Stimulated activated CD4-positive, alpha-beta T cell treated with anti-CD3 and anti-CD28 coated beads, Interleukin-2, amount 100 ng/mL, for 24 hours (primary cell): ENCODE measurements at places on chromosomes 1 and 21.
A peak's percentile ranks its signal among the peaks of the same experiment; 100 is the strongest.

DNA sequence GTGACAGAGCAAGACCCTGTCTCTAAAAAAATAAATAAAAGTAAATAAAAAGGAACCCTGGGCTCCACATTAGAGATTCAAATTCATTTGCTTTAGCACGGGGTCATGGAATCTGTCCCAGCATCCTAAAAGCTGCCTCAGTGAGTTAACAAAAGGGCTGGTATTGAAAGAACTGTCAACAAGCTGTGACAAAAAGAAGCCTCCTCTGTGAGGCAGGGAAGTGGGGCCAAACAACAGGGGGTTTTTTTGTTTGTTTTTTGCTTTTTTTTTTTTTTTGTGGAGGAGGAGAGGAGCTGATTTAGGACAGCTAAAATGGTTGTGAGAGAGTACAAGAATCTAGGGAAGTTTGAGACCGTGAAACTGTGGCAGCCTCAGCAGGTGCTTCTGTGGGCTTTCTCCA is 115.7 kb downstream of the LIPI start:
- no peak for DNase-seq

- DNase-seq: no peak
Measured at GRCh38 chr21:33618407-33618806, 23.1 kb downstream of the CRYZL1 start.

- no peak for DNase-seq
Measured at GRCh38 chr1:67614511-67614934, 70.5 kb upstream of the GADD45A start.

GRCh38 chr1:118960026-118960561 is 28.0 kb downstream of the TBX15 start:
- DNase-seq: no peak

GRCh38 chr1:193457676-193458075 is 271.3 kb upstream of the B3GALT2 start:
- no peak for DNase-seq

DNA sequence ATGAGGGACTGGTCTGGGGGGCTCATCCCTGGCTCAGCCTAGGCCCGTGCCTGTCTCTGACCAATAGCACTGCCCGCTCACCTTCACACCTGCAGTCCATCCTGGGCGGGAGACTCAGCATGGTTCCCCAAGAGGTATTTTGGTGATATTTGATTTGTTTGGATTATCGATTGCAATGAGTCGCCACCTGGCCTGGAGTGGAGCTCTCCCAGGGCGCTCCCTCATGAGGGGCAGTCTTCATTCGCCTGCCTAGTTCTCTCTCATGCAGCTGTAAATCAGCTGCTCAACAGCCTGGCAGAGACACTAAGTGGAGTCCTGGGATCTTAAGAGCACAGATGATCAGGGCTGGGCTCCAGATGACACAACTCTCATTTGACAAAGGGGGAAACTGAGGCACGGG is 90.1 kb upstream of the ACTL8 start:
- DNase-seq: no peak

GRCh38 chr1:36040238-36040637 is 43.7 kb upstream of the TEKT2 start:
- DNase-seq: no peak

DNA sequence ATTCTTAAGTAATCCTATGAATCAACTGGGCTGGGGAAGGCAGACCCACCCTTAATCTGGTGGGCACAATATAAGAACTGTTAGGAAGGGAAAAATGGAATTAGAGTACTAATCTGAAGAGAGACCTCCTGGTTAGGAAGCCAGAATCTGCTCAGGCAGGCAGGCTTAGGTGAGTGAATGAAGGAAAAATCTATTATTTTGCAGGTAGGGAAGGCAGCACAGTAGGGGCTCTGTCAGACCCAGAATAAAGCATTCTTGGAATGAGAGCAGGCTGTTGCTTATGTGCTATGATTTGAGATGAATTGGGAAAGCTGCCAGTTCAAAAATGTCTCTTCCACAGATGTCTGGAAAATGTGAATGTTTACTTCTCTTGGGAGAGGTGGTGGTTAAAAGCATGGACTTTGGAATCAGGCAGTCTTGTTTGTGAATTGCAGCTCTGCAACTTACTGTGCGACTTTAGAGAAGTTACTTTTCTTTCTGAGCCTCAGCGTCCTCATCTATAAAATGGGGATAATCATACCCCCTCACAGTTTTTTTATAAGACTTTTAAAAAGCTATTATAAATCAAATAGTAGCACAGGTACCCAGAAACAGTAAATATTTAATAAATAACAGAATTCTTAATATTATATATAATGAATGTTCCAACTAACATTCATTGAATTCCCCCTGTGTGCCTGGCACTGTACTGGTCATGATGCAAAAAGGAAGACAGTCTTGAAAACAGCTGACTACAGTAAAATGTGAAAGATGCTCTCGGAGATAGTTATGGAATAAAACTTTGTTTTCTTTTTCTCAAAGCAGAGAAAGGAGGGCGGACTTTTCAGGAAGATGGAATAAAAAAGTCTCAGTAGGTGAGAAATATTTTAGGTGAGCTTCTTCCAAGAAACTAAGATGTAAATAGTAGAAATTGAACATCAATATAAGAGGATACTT is 15.3 kb upstream of the ZNF644 start:
- no peak for DNase-seq

- no peak for DNase-seq
Measured at GRCh38 chr1:58456470-58456869, 90.1 kb downstream of the OMA1 start.

DNA sequence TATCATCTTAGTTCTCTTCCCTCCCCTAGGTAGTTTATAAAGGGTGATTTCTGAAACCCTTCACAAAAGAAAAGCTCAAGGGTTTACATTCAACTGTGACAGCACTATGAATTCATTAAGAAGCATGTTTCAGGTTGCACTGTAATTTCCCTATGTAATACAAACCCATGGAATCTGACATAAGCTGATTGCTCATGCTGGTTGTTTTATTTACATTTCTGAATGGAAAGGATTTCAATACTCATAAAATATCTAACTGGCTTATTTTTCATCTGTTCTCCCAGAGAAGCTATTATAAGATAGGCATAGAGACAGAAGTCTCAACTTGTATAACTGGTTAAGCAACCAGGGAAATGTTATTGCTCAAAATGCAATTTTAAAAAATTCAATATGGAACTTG is 20.5 kb downstream of the WNT2B start:
- DNase-seq: no peak

DNA sequence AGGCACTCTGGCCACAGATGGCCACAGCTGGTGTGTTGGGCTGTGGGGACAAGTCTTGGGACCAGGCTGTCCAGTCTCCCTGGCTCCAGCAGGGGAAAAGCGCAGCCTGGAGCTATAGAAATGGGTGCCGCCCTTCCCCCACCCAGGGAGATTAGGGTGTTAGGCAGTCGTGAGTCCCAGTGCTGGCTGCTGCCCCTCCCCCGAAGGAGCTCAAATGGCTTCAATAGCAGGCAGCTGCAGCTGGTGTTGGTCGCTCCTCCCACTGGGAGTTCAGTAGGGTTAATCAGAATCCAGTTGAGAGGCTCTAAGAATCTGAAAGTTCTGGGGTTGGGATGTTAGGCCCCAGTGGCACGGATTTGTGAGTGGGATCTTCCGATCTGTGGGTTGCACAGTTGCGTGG is 595.6 kb upstream of the PKN2 start:
- no peak for DNase-seq

DNA sequence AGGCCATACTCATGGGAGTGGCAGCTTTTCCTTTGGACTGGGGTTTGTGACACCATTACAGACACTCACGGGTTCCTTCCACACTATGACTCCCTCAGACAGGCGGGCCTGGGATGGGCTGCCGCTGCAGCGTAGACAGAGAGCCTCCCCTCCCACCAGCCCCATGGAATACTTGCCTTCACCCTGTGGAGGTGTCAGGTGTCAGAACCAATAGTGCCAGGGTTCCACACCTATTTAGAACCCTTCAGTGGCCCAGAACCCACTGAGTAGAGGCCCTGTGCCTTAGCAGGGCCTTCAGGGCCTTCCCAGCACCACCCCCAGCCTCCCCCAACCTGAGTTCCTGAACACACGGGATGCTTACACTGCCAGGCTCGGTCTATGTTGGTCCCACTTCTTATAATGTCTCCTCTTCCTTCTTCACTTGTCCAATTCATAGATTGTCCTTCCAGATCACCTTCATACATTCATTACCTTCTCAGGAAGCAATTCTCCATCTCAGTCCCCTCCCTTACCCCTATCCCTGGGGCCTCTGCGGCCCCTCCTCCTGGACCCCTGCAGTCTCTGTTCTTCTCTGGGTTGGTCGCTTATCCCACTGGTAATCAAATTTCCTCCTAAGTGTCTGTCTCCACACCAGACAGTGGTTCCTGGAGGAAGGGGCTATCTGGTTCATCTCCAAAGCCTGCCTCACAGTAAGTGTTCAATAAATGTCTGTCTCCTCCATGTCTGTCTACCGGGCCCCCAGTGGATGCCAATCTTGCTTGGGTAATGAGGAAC is 1.4 kb upstream of the RHBG start:
- no peak for DNase-seq

DNA sequence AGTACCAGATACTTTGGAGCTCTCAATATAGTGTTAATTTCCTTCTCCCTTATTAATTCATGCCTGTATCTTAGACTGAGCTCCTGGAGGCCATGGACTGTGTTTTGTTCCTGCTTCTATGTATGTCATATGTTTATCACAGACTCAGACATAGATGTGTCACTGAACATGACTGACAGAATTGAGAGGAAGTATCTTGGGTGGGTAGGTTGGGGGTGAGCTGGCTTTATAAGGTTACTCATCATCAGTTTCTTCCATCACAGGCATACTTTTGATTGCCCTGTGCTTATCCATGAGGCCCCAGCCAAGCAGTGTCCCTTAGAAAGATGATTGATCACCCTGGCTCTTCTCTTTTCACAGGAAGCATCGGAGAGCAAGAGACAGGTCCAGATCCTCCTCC is 5.6 kb upstream of the SH3D21 start:
- DNase-seq: peak; percentile 38

- DNase-seq: no peak
Measured at GRCh38 chr1:33575324-33575879, 103.0 kb downstream of the ZSCAN20 start.

DNA sequence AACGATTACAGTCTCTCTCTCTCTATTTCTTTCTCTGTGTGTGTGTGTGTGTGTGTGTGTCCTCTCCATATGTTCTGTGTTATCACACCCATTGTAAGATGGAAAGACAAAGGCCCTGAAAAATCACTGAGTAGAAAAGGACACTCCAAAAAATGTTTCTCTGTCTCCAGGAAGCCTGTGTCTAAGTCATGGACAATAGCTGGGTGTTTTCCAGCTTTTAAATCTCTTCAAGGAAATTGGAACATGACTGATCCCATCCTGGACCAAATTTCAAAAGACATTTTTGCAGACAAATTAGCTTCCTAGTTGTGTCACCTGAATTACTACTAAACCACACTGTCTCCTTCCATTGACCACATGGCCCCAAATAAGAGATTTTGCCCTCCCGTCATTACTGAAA is 31.0 kb upstream of the LMX1A start:
- DNase-seq: no peak

DNA sequence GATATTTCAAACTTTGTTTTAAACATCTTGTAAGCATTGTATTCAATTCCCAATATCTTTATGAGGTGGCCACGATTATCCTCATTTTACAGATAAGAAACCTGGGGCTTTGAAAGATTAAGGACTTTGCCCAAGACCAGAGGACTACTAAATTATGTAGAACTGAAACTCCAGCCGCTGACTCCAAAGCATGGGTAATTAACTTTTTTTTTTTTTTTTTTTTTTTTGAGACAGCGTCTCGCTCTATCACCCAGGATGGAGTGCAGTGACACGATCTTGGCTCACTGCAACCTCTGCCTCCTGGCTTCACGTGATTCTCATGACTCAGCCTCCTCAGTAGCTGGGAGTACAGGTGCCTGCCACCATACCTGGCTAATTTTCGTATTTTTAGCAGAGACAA is 68.7 kb downstream of the ALG14 start:
- no peak for DNase-seq

GRCh38 chr1:224898937-224899336 is 30.5 kb upstream of the DNAH14 start:
- no peak for DNase-seq

- no peak for DNase-seq
Measured at GRCh38 chr1:81377406-81377805, 423.3 kb upstream of the ADGRL2 start.

DNA sequence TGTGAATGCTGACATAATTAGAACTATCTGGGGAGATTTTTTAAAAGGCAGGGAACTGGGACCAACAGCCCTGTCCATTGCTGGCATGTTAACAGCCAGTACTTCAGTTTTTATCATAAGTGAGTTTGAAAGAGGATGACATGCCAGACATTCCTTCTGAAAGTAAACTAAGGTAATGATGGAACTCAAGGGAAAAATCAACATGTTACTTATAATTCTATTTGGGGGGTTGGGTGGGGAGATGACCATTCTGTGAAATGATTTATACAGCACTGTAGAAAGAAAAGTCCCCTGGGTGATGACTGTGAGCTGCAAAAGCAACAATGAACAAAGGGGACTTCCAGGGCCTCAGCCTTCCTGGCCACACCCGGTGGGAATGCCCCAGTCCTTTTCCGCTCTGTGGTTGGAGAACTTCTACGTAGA is 5.4 kb upstream of the LAMC2 start:
- DNase-seq: no peak
